EL (cell line): ENCODE measurements at places on chromosomes 6 and 20.

- DNase-seq = no peak
These were observed 33.5 kb downstream of the ERMARD start for GRCh38 chr6:169784821-169785340.

- peak; percentile 86 for DNase-seq
These were observed 91.3 kb downstream of the FILIP1 start for GRCh38 chr6:75402296-75402695.

- no peak for DNase-seq
These were observed 18.8 kb downstream of the PSMF1 start for GRCh38 chr20:1137236-1137635.

GRCh38 chr6:138480279-138480949 is 18.9 kb downstream of the NHSL1 start:
- DNase-seq = no peak

DNA sequence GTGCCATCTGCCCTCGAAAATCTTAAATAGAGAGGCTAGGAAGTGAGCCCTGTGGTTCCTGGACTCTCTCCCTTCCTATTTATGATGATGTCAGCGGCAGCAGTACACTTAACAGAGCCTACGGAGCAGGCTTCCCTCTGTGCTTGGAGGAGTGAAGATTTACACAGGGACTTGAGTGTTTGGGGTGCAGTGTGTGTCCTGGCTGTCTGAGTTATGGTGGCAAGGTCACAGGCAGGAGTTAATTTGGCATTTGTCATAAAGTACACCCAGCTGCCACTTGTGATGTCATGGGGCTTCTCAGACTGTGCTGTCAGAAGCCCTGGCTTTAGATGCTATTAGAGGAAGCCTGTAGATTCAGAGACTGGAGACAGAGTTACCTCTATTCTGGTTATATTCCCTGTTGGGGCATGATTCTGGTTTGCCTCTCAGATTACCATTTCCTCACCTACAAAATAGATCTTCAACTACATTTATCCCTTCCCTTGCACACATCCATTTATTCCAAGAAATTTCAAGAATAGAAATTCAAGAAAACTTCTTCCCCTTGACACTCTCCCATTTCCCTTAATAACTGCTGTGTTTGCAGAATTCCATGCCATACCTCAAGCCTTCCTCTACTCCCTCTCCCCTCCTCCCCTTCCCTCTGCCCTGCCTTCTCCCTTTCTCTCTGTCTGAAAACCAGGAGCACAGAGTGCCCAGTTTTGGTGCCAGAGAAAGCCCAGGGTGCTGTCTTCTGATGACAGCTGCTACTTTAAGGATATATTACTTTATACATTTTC is 72.1 kb downstream of the SLC24A3 start:
- no peak for DNase-seq

DNA sequence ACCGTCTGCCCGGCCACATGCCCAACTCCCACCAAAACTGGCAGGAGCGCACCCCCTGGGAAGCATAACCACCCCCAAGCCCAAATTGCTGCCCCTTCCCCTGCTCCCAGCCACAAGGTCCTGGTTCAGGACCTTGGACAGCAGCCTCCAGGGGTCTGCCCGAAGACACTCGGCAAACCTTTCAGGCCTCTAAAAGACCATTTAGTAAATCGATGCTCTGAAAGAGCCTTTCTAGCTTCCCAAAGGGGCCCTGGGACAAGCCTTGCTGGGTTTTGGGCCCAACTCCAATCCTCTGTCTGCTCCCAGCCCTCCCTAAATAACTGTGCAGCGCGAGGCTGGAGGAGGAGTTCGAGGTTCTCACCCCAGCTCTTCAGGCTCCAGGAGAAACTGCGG is 30.5 kb downstream of the GRM4 start:
- DNase-seq = no peak

DNA sequence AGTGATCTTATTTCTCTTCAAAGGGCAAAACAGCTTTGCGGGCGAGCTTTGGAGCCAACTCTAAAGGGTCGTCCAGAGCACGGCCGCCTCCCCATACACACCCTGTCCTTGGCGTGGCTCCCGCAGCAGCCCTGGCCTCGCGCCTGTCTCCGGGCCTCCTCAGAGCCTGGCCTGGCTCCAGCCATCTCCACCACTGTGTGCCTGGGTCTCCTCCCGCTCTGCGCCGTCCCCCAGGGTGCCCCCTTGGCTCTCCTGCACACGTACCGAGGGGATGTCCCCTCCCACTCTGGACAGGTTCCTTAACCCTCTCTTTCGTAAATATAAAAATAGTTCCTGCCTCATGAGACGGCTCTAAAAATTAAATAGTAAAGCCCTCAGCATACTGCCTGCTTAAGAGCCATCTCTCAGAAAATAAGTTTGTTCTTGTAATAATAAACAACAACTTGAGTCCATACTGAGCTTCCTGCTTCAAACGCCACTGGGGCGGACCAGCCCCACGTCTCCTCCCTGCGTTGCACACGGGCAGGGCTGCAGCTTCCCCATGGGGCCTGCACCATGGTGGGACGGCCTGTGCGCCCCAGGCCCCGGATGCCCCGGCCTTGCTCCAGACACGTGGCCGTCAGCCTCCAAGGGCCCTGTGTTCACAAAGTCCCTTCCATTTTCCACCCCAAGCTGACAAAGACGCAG is 226.2 kb downstream of the TTLL2 start:
- DNase-seq = no peak

- no peak for DNase-seq
These were observed 176.7 kb downstream of the REV3L start for GRCh38 chr6:111306104-111306888.

DNA sequence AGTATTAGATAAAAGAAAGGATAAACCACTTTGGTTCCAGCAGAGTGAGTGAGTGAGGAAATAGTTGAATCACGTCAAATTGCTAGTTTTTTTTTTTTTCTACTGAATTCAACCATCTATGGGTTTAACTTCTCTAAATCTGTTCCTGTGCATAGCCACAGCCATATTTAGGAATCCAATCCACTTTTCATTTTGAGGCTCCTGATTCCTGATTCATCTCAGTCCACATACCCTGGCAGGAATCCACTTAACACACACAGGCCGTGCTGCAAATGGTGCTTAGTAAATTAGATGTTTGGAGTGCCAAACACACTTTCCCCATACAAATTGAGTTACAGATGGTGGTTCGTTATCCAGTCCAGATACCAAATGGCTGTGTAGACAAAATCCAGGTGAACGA is 220.3 kb downstream of the ALDH8A1 start:
- DNase-seq = no peak

- DNase-seq = no peak
These were observed 10.5 kb downstream of the NT5E start for GRCh38 chr6:85460154-85460920.

- DNase-seq = no peak
These were observed 246.9 kb upstream of the RREB1 start for GRCh38 chr6:6860863-6861262.

GRCh38 chr6:40586369-40587201 is 579 bp downstream of the LRFN2 start:
- DNase-seq = no peak

DNA sequence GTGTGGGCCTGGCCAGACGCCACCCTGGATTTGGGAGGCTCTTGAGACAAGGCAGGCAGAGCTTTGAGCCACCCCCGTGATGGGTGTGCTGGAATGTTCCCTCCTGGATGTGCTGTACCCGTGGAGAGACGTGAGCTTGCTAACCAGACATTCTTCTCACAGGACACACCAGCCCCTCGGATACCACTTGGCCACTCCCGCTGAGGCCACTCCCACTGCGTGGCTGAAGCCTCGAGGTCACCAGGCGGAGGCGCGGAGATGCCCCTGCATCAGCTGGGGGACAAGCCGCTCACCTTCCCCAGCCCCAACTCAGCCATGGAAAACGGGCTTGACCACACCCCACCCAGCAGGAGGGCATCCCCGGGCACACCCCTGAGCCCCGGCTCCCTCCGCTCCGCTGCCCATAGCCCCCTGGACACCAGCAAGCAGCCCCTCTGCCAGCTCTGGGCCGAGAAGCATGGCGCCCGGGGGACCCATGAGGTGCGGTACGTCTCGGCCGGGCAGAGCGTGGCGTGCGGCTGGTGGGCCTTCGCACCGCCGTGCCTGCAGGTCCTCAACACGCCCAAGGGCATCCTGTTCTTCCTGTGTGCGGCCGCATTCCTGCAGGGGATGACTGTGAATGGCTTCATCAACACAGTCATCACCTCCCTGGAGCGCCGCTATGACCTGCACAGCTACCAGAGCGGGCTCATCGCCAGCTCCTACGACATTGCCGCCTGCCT is 14.1 kb downstream of the SLCO4A1 start:
- no peak for DNase-seq

GRCh38 chr6:149031859-149032598 is 285.2 kb downstream of the UST start:
- DNase-seq = peak; percentile 98

GRCh38 chr6:74410630-74411029 is 714.6 kb downstream of the CD109 start:
- DNase-seq = peak; percentile 24

DNA sequence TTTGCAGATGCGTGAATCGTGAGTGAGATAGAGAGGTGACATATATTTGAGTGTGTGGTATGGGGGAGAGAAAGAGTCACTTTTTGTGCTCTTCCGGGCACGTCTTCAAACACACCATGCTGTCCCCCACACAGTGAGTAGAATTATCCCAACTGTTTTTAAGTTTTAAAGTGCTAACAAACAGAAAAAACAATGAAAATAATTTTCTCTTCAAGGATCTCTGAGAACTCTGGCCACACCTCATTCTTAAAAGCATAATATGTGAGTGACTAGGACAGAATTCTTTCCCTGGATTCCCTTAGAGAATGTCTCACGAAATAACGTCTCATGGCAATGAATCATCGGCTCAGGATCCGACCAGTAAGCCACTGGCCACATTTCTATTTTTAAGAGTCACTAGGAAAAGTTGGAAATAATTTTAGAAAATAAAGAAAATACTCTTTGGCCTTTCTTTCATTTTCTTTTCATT is 235.7 kb upstream of the ZNF217 start:
- peak; percentile 97 for DNase-seq

DNA sequence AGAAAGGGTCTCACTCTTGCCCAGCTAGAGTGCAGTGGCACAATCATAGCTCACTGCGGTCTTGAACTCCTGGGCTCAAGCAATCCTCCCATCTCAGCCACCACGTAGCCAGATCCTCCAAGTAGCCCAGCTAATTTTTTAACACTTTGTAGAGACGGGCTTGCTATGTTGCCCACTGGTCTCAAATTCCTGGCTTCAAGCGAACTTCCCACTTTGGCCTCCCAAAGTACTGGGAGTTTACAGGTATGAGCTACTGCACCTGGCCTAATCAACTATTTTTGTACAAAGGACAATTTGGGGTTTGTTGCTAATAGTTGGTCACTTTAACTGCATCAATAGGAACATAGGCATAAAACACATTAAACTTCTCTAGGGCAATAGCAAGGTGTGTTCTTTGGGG is 29.9 kb upstream of the SYNCRIP start:
- no peak for DNase-seq

GRCh38 chr6:123439371-123439770 is 197.4 kb downstream of the TRDN start:
- DNase-seq = no peak

DNA sequence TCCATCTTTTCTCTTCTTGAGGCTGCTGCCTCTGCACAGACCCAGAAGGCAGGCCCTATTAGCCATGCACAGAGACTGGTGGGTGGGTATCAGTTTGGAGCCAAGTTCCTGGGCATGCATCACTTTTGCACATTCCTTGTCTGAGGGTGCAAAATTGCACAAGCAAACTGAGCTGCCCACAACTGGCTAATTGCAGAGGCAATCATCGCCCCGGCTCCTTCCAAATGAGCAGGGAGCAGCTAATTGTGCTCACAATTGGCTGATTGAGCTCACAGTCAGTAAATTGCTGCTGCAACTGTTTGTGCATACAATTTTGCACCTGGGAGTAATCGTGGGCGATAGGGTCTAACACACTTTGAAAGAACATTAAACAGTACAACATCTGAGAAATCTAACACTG is 511.4 kb downstream of the DHX35 start:
- DNase-seq = no peak

DNA sequence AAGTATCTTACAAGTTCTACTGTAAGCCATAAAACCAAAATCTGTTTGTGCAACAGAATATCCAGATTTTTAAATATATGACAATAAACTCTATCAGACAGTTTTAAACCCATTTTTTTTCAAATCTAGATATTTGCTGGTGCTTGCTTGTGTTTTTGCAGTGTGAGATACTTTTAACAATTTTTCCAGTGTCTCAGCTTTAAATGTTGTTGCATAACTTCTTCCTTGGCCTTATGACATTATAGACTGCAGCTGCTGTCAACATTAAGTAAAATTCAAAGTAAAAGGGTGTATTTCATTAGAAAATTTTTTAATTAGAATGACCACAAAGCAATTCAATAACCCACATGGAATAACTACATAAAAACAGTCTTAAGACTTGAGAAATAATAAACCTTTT is 139.5 kb downstream of the PTPRK start:
- no peak for DNase-seq

GRCh38 chr6:1596088-1596852 is 13.4 kb upstream of the FOXC1 start:
- peak; percentile 57 for DNase-seq

DNA sequence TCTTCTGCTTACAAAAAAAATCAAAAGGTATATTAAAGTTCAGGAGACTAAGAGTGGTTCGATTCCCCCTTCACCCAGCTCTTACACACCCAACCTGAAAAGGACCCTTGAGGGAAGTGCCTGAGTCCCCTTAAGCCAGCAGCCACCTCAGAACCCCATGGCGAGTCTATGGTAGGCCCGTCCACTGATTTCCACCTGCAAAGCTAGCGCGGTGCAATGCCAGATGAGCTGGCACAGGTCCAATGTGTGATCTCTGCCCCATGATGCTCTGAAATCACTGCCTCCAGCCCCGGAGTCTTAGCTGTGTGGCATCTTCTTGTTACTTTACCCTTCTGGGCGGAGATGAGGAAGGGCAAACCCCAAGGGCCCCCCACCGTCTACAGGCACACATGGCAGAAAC is 109.3 kb downstream of the SMOC2 start:
- DNase-seq = no peak

GRCh38 chr6:170062915-170063241 is 228.0 kb downstream of the DLL1 start:
- no peak for DNase-seq

DNA sequence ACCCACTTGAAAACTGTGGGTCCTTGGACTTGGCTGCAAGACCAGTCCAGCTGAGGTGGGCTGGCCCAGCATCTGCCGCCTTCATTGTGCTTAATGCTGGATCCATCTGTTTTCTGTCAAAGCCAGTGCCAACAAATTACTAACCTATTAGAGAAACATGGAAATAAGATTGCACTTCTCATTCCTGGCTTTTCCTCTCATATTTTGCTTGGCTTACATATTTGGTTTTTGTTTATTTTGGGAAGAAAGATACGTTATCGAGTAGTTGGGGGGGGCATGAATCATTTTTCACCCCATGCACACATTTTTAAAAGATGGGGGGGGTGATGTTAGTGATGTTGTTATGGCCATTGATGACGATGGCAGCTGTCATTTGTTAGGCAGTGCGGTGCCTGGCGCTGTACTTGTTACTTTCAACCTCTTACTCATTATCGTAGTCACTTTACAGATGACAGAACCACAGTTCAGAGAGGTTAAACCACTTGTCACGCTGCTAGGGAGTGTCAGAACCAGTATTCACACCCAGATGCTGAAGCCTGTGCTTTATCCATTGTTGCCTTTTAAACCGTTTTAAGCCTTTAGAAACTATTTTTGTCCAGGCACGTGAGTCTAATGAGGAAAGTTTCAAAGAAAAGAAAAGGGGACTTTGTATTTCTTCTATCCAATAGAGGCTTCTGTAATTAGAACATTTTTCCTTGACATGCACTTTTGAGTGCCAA is 180.0 kb downstream of the TMEM242 start:
- DNase-seq = peak; percentile 86
